ENCODE measurements at places on chromosomes 4 and X. TPM values are rescaled to one million over a fixed set of nuclear protein-coding genes. Genes with fewer than 3 reads are reported as not detected.

The RHOXF2B gene
- total RNA-seq, result 0.05 TPM

The MAOA gene
- total RNA-seq, result 0.99 TPM

The GPRASP1 gene
- total RNA-seq, result 4.3 TPM

The F11 gene
- total RNA-seq, result not detected

The EREG gene
- total RNA-seq, result 0.05 TPM

The AFP gene
- total RNA-seq, result 1.3 TPM

The CNKSR2 gene
- total RNA-seq, result 3.4 TPM

The ADGRA3 gene
- 11.2 TPM for total RNA-seq

The PLAC8 gene
- 79.8 TPM for total RNA-seq

The NXF2 gene
- total RNA-seq, result not detected

The USP17L26 gene
- total RNA-seq, result not detected
